Panc1 (cell line): ENCODE measurements at places on chromosomes 4 and X. TPM values are rescaled to one million over a fixed set of nuclear protein-coding genes. Genes with fewer than 3 reads are reported as not detected.

The HPF1 gene
- 21.4 TPM for total RNA-seq

- H3K4me3 ChIP-seq: no peak overlapping the region
- no peaks in the 10 kb centered on the region for H3K36me3 ChIP-seq
- H3K4me1 ChIP-seq: no peaks in the 10 kb centered on the region
- DNase-seq: no peak
Observed at GRCh38 chrX:115940888-115941332, 229.6 kb upstream of the AGTR2 start.

DNA sequence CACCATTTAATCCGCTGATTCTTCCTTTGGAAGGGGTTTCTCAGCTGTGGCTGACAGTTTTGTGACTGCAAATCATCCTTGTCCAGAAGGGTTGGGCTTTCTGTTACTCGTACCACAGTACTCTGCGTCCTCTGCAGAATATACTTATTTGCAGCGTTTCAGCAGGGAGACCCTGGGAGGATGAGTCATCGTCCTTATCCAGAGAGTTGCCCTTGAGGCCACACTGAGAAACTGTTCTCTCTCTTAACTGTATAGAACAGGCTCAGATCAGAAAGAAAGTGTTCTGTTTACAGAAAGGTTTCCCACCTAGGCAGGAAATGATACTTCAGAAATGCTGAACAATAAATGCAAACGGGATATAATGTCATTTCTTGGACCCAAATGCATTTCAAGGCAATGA, 47.8 kb upstream of the DDX53 start:
- no peak overlapping the region for H3K4me3 ChIP-seq
- H3K36me3 ChIP-seq: no peaks in the 10 kb centered on the region
- no peak for DNase-seq
- H3K27me3 ChIP-seq: no peaks in the 10 kb centered on the region
- H3K4me1 ChIP-seq: no peaks in the 10 kb centered on the region

DNA sequence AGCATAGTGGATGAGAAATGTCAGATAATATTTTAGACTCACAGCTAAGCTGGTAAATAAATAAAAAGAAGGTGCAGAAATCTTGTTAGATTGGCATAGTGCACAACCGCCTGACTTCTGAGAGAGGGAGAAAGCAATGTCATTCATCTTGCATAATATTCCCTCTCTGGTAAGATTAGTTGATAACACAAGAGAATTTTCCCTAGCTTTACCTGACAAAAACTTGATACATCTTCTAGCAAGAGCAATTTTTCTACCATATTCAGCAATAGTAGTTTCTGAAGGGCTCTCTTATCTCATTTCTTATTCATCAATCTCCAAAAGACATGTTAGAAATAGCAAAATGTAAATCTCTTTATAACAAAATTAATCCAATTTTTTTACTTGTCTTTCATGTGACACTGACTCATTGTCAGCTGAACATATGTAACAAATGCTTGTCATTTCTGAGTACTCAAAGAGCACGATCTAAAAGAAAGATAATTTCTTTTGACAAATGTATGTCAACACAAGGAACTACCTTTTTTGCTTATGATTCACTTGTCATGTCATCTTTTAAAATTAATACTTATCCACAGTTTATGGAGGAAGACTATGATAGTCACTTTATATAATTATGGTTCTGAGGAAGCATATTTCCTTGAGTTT, 240.0 kb downstream of the ARAP2 start:
- no peak overlapping the region for H3K4me3 ChIP-seq
- H3K27me3 ChIP-seq: no peaks in the 10 kb centered on the region
- H3K36me3 ChIP-seq: no peaks in the 10 kb centered on the region
- DNase-seq: no peak
- no peaks in the 10 kb centered on the region for H3K4me1 ChIP-seq
- H3K27ac ChIP-seq: no peak overlapping the region

DNA sequence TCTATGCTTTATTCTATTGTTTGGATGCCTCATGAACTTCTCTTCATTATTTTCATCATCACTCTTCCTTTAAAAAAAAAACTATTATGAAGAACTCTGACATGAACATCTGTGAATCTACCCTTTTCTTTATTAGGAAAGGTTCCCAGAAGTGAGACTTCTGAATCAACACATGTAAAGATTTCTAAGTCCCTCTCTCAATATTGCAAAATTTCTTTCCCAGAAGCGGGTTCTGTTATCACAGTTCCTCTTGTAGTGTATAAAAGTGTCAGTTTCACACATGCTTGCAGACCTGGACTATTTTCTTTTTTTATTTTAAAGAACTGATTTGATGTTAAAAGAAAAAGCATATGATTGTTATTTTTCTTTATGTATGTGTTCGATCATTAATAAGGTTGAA, 330.8 kb upstream of the KLF3 start:
- no peaks in the 10 kb centered on the region for H3K4me1 ChIP-seq
- no peak overlapping the region for H3K27ac ChIP-seq
- no peak overlapping the region for H3K4me3 ChIP-seq
- no peaks in the 10 kb centered on the region for H3K36me3 ChIP-seq
